DND-41 (cell line): ENCODE measurements at places on chromosomes 3 and 15.
A peak's percentile ranks its signal among the peaks of the same experiment; 100 is the strongest.

GRCh38 chr3:187024536-187025226 lies 94.4 kb downstream of the ST6GAL1 start:
- no peak for DNase-seq

GRCh38 chr3:178588628-178589027 lies 52.4 kb downstream of the KCNMB2 start:
- no peak for DNase-seq

DNA sequence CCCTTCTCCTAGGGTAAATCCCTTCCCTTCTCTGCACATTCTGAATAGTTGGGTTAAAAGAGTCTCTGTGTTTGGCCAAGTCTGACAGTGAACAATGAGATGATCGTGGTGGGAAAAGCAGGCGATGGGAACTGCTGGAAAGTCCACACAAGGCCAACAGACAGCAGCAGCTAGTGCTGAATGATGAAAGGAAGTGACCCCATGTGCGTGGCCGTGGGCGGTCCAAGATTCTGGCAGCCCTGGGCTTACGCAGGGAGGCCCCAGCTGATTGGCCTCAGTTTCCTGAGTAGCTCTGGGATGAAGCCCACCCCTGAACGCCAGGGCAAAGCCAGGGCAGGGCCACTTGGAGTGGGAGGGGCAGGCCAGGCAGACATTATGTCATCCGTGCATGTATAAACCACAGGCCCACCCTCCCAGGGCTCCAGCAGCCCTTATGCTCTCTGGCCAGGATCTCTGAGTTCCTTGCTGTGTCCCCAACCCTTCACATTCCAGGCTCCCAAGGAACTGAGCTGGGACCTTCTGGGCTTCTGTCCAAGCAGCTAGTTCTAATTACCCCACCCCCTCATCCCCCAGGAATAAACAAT lies 57.8 kb downstream of the CDC25A start:
- DNase-seq: no peak

DNA sequence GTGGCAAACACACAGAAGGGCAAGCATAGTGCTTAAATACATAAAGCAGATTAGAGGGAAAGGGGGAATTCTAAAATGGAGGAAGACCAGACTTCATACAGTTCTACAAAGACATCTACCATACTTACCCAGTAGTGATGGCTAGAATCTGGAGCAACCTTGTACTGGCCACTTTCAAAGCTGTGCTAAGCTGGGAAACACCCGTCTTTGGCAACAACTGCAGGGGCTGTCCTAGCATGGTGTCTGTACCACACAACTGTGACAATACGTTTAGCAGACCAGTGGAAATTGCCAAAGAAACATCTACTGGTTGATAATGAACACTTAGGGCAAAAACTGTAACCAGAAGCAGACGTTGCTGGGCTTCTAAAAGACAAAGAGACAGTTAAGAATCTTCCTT lies 97.0 kb downstream of the FBXL22 start:
- no peak for DNase-seq

GRCh38 chr3:9226326-9226725 lies 23.1 kb downstream of the SRGAP3 start:
- DNase-seq: no peak

- DNase-seq: no peak
Observed at GRCh38 chr3:12908859-12909258, 67.5 kb upstream of the RPL32 start.

DNA sequence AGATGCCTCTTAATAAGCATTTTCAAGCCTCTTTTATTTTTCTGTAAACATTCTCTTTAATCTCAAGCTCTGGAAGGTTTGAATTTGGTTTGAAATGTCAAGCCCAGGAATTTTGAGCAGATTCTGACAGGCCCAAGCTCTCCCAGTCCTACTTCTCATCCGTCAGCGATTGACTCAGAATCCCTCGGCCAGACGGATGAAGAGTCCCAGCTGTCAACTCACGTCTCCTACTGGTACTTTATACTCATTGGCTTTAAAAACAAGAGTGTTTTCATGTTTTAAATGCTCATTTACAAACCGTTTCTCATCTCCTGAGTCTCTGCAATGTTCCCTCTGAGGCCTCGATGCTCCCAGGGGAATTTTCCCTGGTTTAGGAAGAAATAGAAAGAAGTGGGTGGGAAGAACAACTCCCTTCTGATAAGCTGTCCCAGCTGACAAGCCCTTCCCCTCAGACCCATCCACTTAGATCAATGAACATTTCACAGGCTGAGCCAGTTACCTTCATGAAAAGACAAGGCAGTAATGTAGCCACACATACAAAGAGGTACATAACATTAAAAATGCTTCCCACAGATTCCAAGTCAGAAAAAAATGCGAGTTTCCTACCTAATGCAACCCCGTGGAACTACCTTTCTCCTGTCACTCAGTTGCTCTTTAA lies 478.2 kb upstream of the DPH6 start:
- no peak for DNase-seq

GRCh38 chr15:40290918-40291574 lies 8.2 kb upstream of the ANKRD63 start:
- no peak for DNase-seq

DNA sequence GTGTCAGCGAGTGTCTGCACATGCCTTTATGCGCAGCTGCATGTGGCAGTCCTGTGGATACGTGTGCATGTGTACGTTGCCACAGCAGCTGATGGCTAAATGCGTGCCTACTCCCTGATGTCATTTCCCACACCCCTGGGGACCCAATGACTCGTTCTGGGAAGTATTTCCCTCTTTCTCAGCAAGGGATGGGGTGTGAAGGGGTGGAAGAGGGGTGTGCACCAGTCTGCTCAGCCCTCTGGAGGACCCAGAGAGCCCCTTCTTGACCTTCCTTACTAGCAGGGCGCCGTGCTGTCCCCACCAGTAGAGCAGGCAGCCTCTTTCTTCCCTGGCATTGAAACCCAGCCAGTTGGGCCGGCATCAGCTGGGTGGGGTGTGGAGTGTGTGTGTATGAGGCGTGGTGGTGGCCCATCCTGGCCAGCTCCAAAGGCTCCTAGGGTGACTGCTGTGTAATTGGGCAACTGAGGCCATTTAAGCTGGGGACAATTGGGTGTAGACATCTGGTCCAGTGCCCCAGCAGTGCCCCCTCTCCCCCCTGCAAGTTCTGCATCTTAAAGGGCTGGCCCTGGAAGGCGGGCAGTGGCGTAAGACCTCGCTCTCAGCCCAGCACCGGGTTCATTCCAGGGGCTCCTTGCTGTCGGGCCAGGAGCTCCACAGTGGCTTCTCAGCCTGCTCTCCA lies 19.2 kb downstream of the SNX33 start:
- DNase-seq: no peak

DNA sequence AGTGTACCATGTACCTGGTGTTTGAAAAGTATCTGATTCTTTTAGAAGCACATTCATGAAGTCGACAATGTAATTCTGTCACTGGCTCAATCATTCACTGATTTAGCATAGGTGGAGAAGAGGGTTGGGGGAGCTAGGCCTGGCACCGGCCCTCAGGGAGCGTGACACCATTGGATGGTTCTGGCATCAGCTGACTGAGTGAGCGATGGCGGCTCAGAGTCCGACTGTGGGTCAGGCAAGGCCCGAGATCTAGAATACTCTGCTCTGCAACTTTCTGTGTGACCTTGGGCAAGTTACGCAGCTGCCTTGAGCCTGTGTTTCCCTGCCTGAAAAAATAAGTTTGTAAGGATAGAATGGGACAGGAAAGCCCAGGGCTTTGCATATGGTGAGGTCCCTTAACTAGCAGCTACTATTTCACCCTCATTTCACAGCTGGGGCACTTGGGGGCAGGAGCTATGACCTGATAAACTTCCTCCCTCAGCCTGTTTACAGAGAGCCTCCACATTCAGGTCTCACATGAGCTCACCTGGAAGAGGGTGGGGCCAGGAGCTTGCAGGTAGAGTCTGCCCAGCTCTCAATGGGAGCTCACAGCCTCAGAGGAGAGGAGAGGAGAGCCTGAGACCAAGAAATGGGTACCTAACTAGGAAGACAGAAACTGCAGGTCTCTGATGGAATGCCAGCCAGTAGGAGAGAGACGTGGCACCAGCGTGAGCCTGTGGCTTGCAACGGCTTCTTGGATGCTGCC lies 153.7 kb upstream of the TLE3 start:
- DNase-seq: no peak

DNA sequence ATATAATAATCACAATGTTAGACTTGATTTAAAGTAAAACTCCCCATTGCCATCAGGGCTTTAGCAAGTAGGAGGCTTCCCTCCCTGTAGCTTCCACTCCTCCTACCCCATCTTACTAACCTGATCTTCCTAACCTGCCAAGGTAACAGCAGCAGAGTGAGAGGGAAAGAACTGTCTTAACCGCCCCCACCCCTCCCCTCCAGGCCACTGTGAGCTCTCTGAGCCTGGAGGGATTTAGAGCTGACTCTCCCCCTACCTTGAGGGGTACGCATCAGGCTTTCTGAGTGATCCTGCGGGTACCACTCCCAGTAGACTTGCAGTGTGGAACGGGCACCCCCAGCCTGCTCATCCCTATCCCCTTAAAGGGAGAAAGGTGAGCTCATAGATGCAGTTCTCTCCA lies 11.4 kb upstream of the PRSS50 start:
- DNase-seq: no peak

DNA sequence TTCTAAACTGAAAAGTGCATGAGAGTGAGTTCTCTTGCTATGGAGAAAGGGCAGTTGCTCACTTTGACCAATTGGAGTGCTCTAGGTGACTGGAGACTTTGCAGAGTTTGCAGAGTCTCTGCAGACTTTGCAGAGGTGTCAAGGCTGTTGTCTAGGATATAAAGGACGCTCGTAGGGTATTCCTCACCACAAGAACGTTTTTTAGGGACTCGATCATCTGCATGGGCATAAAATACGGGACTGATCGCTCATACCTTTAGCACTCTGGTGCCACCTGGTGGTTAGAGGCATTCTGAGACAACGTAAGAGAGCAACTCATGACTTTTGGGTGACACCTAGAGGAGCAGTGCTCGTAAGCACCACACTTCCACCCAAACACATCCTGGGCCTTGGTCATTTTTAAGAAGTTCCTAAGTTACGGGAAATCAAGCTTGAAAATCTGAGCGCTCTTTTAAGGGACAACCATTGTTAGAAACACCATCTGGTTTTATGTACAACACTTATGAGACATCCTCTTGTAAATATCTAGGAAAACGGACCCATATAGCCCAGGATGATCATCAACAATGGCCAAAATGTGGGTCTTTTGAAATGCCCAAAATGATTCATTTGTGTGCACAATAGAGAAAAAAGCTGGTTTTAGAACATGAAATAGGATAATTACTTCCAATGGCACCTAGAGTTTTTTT lies 51.6 kb upstream of the XCR1 start:
- peak; percentile 93 for DNase-seq

- no peak for DNase-seq
Observed at GRCh38 chr3:105811518-105812193, 57.2 kb downstream of the CBLB start.

DNA sequence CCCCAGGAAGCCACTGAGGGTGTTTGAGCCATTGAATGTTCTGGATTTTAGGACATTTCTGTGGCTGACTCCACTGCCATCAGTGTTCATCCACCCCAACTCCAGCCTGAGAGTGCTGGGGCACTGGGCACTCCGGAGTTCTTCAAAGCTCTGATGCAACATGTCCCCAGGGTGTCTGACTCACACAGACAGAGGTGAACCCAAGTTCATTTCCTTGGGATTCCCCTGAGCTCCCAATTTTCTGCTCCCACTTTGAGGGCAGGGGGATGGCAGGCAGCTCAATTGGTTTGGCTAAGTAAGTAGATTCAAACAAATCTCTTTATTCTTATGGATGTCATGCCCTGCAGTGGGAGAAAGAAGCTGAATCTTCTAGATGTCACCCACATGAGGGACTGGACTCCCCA lies 2.2 kb downstream of the STRA6 start:
- DNase-seq: no peak

DNA sequence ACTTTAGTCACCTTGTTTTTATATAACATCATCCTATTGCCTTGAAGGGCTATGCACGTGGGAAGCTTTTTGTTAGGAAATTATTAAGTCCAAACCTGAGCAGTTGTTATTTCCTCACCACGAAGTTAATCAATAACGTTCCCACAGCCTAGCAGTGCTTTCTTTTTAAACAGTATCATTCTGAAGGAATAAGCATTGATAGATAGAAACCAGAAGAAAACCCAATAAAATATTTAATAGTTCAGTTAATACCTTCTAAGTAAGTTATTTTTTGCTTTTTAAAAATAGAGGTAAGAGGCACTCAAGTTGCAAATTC lies 149.3 kb downstream of the KCNMB2 start:
- DNase-seq: no peak
